ENCODE measurements at places on chromosomes 12 and 14. TPM values are rescaled to one million over a fixed set of nuclear protein-coding genes. Genes with fewer than 3 reads are reported as not detected.
A peak's percentile ranks its signal among the peaks of the same experiment; 100 is the strongest.

GRCh38 chr12:113057565-113058485 is 1.3 kb downstream of the DTX1 start:
- no peak overlapping the region for H3K27ac ChIP-seq
- H3K36me3 ChIP-seq: no peaks in the 10 kb centered on the region
- H3K4me1 ChIP-seq: peaks cover 7% of the 10 kb centered on the region

- no peak overlapping the region for H3K4me3 ChIP-seq
- DNase-seq: no peak
- no peak overlapping the region for H3K27ac ChIP-seq
- no peaks in the 10 kb centered on the region for H3K36me3 ChIP-seq
Observed at GRCh38 chr14:70538087-70538486, 3.3 kb upstream of the ADAM20 start.

DNA sequence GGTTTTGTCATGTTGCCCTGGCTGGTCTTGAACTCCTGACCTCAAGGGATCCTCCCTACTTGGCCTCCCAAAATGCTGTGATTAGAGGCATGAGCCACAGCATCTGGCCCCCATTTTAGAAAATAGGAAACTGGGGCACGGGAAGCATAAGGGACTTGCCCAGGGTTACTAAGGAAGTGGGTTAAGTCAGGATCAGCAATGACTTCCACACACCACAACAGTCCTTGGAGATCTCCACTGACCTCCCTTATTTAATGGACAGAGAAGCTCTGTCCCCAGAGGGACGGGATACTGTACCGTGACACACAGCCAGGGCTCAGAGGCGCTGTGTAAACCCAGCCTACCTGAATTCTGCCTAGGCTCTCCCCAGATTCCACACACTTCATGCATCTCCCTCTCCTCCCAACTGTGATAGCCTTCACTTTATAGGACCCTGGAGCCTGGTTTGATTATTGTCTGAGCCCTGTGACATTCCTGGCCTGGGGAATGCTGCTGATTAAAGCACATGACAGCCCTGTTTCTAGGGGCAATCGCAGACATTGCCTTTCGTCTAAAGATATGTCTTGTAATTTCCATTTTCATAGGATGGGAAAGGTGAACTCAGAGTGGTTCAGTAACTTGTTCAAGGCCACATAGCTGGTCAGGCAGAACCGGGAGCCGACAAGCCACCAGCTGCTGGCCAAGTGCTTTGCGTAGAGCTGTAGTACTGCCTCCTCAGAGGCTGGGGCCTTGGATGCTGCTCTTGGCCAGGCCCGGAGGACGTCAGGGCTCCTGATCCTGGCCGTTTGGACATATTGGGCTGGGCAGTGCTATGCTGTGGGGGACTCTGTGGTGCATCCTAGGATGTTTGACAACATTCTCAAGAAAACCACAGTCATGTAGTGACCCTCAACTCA is 20.8 kb downstream of the SERPINA1 start:
- H3K27me3 ChIP-seq: no peaks in the 10 kb centered on the region
- no peaks in the 10 kb centered on the region for H3K4me1 ChIP-seq
- no peak overlapping the region for H3K4me3 ChIP-seq
- no peak overlapping the region for H3K27ac ChIP-seq

- DNase-seq: no peak
- no peaks in the 10 kb centered on the region for H3K27me3 ChIP-seq
Observed at GRCh38 chr12:40208707-40209446, 15.9 kb upstream of the LRRK2 start.

DNA sequence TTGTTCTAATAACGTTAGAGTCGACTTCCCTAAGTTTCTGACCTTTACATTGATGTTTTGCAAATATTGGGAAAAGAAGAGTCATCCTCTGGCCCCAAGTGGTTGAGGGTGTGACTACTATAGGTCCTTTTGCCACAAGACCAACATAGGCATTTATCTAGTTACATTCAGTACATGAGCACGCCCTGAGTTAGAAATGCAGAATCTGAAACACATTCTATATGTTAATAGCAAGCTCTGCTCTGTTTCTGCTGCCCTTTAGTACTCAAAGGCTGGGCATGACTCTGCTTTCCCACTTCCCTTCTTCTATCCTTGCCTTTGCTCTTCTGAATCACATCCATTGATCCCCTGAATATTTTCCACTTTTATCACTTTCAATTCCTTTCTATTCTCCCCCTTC is 115.1 kb upstream of the PTPRB start:
- no peak overlapping the region for H3K4me3 ChIP-seq
- DNase-seq: no peak
- no peaks in the 10 kb centered on the region for H3K27me3 ChIP-seq
- H3K27ac ChIP-seq: no peak overlapping the region
- no peaks in the 10 kb centered on the region for H3K36me3 ChIP-seq

DNA sequence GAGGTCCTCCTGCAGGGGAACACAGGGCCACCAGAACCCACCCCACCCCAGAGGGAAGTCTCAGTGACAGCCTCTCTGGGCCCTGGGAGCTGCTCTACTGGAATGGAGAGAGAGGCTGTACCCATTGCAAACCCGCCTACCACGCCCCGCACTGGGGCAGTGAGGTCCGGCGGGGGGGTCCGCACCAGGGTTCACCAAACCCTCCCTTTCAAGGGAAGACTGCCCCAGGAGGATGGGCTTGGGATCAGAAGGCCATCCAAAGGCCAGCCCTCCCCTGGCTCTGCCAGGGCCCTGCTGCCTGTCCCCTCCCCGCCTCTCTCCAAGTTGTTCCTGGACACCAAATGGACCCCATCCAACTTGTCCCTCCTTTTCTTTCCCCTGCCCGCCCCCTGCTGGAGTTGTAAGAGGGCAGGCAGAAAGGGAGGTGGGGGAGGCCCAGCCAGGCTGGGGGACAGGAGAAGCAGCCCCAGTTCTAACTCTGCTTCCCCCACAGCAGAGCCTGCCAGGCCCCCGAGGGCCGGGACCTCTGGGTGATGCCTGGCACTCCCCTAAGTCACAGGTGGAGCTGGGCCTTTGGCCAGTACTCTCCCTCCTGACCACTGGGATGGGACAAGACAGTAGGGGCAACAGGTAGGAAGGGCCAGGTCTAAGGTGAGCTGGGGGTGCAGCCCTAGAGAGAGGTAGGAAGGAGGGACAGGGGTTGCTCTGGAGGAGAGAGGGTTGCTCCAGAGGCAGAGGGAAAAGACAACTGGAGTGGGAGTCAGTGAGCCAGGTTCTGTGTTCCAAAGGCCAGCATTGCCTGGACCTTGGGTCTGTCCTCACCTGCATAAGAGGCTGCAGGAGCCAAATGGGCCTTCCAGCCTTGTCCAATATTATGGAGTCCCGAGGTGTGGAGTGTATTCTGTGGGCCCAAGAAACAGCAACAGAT is 3.2 kb upstream of the DIO3 start:
- H3K4me1 ChIP-seq: no peaks in the 10 kb centered on the region
- H3K27me3 ChIP-seq: no peaks in the 10 kb centered on the region
- H3K27ac ChIP-seq: no peak overlapping the region
- DNase-seq: no peak

GRCh38 chr12:25020621-25021243 is 71.8 kb upstream of the BCAT1 start:
- no peaks in the 10 kb centered on the region for H3K27me3 ChIP-seq
- H3K27ac ChIP-seq: peak overlapping the region; percentile 76
- no peaks in the 10 kb centered on the region for H3K36me3 ChIP-seq
- peaks cover 35% of the 10 kb centered on the region for H3K4me1 ChIP-seq

GRCh38 chr14:71163050-71163841 is 256.0 kb downstream of the PCNX1 start:
- no peaks in the 10 kb centered on the region for H3K4me1 ChIP-seq
- DNase-seq: no peak
- H3K4me3 ChIP-seq: no peak overlapping the region

DNA sequence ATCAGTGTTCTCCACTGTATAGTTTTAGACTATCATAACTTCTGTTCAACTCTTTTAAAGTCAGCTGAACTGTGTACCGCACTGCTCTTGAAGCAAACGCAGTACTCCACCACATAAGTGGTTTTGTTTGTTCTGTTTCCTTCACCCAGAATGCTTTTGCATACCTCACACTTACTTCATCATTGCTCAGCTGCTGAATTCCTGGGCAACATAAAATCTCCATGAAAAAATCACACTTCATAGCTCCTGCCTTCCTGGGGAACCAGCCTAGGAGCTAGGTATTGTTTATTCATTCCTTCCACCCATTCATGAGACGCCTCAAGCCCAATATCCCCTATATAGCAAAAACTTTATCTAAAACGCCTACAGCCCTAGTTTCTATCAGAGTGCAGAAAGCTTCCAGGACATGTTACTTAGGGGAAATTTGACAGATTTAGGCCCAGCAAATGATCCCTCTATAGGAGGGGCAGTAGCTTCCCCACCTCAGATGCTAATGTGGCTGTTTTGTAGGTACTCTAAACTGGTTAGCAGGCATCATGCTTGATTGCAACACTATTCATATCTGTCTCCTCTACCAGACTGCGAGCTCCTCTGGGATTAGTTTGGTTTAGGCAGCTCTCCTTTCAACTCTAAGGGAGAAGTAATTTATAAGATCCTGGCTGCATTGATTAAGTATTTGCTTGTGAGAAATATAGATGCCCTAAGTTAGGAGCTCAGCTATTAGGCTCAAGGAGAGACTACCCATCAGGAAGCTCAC is 44.5 kb downstream of the LRRC9 start:
- H3K4me3 ChIP-seq: 0 out of 2 replicates have a peak overlapping the region, but pooled peaks have one; percentile 6
- DNase-seq: no peak
- H3K4me1 ChIP-seq: peaks cover 6% of the 10 kb centered on the region
- H3K36me3 ChIP-seq: no peaks in the 10 kb centered on the region

Gene SDR9C7
- total RNA-seq: not detected

Gene STAT6
- total RNA-seq: 146 TPM
